ENCODE measurements at places on chromosomes 7 and 10.

GRCh38 chr10:126634911-126635310 lies 35.6 kb downstream of the C10orf90 start:
- DNase-seq: no peak

DNA sequence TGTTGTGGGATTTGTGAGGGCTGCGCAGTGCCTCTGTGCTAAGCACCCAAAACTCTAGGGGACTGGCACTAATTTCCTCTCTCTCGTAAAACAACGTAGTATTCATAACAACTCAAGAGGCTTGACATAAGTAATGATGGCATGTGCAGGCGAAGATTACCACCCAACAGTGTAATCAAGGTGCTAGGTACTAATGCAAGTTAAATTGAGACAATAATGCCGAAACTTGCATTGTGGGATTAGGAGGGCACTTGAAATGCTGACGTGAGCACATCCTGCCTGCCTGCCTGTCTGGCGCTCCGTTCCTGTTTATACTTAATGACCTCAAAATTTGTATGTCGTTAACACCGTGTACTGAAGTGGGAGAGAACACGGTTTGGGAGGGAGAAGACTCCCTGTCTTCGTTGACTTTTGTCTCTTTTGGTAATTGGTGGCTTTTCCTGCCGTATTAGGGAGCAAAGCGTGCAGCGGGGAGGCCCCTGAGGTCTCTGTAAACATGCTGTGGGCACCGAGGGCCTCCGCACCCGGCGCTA lies 139.0 kb downstream of the MGMT start:
- no peak for DNase-seq

GRCh38 chr7:25075459-25075858 lies 49.6 kb downstream of the CYCS start:
- DNase-seq: no peak

DNA sequence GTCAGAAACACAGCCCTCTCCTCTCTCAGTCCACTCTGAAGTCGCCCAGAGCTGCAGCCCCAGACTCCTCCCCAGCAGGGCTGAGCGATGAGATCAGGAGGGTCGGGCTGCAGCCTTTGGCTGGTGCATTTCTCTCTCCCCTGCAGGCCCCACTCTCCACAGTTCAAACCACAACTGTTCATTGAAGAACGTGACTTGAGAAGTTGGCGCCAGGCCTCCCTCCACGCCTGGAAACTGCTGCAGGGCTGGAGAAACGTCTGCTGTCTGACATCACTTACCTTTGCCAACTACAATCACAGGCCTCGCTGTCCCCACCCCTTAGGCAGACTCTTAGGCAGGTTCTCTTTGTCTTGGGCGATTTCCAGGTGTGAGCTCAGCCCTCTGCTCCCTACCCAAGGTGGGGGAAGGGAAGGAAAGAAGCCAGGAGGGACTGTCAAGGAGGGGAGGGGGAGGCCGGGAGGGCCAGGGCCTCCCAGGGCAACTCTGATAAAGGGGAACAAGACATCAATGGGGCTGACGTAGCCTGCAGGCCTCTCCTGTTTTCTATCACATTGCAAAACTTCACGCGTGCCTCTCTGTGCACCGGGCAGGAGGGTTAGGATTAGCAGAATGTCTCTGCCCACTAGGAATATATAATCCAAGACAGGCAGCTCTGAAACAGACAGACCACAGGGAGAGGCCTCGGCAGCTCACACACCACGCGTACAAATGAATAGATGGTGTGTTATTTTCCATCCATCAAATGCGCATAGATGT lies 32.7 kb downstream of the CALML5 start:
- DNase-seq: no peak

- no peak for DNase-seq
Measured at GRCh38 chr7:91127959-91128358, 136.3 kb upstream of the FZD1 start.

DNA sequence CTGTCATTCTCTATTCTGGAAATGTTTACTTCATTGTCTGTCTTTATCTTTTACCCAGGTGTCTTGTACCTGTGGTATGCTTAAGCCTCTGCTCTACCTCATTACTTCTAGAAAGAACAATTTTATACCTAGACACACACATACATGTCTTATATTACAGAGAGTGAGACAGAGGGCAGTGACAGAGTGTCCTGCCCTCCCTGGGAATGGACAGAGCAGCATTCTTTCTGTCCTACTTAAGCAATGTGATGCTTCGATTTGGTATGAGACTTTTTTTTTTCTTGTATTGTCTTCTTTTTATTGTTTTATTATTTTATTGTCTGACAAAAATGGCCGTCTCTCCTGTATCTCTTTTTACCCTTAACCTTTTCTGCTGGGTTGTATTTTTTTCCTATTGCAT lies 286.1 kb downstream of the EXOC4 start:
- no peak for DNase-seq

DNA sequence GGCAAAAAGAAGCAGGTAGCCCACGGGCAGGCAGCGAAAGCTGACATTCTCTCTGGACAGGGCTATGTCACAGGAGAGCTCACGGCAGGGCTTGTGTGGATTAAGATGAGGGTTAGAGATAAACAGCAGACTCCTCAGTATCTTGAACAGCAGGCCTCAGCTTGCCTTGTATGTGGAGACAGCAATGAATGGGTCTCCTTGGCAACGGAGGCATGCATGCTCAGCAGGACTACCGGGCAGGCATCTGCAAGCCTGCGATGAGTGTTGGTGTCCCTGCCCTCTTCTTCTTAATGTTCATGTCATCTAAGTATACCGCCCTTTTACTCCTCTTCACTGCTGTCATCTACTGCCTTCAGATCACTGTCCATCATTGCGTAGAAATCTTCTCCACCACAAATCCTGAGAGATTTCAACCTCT lies 81.9 kb upstream of the C1GALT1 start:
- no peak for DNase-seq

DNA sequence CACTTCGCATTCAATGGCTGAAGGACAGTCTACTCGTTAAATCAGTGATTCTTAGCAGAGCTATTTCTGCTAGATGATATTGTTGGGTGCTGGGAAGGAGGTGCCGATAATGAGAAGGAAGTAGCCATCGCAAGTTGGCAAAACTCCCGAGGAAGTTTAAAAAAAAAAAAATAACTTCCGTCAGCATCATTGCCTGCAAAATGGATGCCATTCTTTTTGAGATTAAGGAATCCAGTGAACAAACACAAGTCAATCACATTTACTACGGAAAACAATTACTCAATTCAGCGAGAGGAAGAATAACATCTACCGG lies 74.4 kb upstream of the SFMBT2 start:
- DNase-seq: no peak

GRCh38 chr10:43202657-43203447 lies 64.0 kb downstream of the RASGEF1A start:
- no peak for DNase-seq

- DNase-seq: no peak
Measured at GRCh38 chr7:69953136-69954067, 355.1 kb downstream of the AUTS2 start.

DNA sequence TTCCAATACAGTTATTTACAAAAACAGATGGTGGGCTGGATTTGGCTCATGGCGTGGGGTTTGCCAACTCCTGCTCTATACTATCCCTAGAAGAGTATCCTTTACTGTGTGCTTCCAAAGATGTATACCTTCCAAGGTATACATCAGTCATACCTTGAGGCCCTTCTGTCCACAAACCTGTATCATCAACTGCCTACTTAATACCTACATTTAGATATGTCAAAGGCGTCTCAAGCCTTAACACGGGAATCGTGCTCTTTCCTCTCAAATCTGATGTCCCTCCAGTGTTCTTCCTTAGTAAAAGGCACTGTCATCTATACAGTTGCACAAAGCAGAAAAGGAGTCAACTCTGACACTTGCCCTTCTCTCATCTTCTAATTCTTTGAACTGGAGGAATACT lies 36.9 kb downstream of the NAMPT start:
- no peak for DNase-seq

- DNase-seq: no peak
Measured at GRCh38 chr10:88386204-88386788, 196.8 kb downstream of the RNLS start.

GRCh38 chr10:122852261-122852660 lies 6.6 kb upstream of the CUZD1 start:
- no peak for DNase-seq

DNA sequence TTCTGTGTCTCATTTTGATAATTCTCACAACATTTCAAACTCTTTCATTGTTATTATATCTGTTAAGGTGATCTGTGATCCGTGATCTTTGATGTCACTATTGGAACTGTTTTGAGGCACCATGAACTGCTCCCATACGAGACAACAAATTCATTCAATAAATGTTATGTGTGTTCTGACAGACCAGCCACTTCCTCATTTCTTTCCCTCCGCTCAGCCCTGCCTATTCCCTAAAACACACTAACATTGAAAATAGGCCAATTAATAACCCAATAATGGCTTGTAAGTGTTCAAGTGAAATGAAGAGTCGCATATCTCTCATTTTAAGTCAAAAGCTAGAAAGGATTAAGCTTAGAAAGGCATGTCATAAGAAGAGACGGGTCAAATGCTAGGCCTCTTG lies 45.2 kb downstream of the RNF133 start:
- no peak for DNase-seq

- peak; percentile 71 for DNase-seq
Measured at GRCh38 chr10:97713339-97713825, at the start of gene MARVELD1. Gene MARVELD1 (plus strand): TSS chr10:97713730. CDS start chr10:97713877, 147 bp downstream.

DNA sequence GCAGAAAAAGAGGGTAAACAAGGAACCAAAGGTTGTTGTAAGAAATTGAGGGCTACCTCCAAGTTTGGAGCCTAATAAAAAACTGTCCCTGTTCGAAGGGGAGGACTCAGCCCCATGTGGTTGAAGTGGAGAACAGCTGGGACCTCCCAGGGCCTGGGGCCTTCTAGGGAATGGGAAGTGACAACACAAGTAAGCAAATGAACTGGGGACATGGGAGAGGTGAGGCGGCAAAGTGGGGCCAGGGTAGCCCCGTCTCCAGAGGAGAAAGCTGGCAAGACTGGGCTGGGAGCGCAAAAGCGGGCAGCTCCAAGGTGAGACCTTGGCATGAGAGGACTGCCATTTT lies 198.1 kb downstream of the ZNF438 start:
- no peak for DNase-seq

GRCh38 chr10:71455035-71455434 lies 58.3 kb downstream of the CDH23 start:
- DNase-seq: no peak

GRCh38 chr7:51251290-51251689 lies 65.3 kb downstream of the COBL start:
- no peak for DNase-seq

DNA sequence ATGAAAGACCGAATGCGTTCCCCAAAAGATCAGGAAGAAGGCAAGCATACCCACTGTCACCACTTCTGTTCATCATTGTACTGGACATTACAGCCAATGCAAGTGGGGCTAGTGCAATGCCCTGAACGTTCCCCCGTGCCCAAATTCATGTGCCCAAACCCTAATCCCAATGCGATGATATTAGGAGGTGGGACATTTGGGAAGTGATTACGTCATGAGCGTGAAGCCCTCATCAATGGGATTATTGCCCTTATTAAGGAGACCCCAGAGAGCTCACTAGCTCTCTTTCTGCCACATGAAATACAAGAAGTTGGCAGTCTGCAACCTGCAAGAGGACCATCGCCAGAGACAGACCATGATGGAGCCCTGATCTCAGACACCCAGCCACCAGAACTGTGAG lies 511.4 kb upstream of the TPK1 start:
- no peak for DNase-seq

GRCh38 chr10:909831-910230 lies 21.7 kb downstream of the LARP4B start:
- no peak for DNase-seq

- no peak for DNase-seq
Measured at GRCh38 chr10:110387983-110388686, 83.4 kb upstream of the SMNDC1 start.

DNA sequence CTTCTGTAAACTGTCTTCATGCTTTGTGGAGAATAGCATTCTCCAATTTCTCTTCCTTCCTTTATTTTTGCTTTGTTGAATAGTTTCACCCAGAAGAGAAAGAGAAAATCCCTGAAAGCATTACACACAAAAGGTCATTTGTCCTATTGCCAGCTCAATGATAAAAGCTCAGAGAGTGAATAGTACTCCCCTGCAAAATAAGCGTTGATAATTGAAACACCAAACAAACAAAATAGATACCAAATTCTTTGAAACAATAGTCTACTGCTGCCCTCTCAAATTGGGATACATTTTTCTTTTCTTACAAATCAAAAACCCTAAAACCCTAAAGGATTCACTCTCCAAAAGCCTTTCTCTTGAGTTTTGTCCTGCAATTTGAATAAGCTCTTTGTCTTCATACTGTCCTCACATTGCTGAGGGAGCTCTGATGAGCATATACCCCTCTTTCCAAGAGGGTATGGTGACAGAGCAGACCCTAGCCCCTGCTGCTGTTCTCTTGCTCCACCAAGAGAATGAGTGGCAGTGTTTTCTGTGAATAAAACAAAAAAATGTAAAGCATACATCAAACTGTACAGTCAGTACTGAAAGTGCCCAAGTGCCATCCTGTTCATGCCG lies 134.4 kb downstream of the CSTF2T start:
- DNase-seq: no peak

DNA sequence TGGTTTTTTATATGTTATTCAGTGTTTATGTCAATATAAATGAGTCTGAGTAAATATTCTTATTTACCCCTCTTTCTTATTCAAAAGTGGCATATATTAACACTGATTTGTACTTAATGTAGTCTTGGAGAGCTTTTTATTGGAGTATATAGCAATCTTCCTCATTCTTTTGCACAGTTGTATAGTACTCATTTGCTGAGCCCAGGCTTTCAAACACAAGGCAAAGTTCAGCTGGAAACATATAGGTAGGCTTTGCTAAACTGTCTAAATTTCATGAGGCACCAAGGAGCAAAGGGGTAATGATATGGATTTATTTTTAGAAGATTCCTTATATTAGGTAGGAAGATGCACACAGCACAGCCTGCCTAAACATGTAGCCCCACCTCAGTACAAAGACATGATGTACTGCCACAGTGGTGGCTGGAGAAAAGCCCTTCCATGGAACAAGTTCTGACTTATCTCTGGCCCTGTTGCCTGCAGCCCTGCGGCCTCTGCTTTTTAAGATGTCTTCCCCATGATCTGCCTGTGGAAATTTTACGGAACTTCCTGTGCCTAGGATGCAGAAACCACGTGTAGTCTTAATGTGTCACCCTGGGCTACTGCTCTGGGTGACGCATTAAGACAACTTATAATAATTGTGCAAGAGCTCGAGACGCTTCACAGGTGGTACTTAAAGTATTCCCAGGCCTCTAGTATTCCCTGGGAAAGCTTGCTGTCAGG lies 9.6 kb upstream of the PDCD4 start:
- no peak for DNase-seq

GRCh38 chr7:120714945-120715344 lies 143.0 kb downstream of the TSPAN12 start:
- DNase-seq: no peak

DNA sequence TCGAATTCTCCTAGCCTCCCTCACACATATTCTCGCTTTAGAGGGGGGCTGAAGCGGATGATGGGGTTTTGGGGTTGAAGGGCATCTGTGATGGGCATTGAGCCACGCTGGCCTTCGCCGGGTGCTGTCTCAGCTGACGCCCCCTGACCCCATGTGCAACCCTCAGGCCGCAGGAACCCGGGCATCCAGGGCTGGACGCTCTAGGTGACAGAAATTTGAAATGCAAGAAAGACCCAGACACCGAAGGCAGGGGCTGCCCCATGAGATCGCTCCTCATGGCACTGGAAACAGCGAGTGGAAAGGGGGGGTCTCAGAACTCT lies 664 bp upstream of the C10orf88 start:
- DNase-seq: peak; percentile 5
